ENCODE measurements at places on chromosomes 2 and 18. TPM values are rescaled to one million over a fixed set of nuclear protein-coding genes. Genes with fewer than 3 reads are reported as not detected.

DNA sequence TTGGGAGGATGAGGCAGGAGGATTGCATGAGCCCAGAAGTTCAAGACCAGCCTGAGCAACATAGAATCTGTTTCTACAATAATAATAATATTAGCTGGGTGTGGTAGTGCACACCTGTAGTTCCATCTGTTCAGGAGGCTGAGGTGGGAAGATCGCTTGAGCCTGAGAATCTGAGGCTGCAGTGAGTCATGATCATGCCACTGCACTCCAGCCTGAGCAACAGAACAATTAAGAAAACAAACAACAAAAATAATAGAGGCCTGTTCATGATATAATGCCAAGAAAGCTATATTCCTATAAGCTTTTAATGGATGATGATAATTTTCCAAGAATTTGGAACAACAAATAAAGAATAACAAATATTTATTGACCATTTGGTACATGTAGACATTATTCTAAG is 6.9 kb upstream of the CCBE1 start:
- no peak for DNase-seq

GRCh38 chr2:55099878-55100820 is 49.9 kb upstream of the RTN4 start:
- no peak for DNase-seq

GRCh38 chr2:14720319-14720718 is 87.8 kb downstream of the LRATD1 start:
- no peak for DNase-seq

IL36A gene
- not detected for total RNA-seq

TBR1 gene
- not detected for total RNA-seq
